ENCODE measurements at places on chromosomes 16 and 17.

DNA sequence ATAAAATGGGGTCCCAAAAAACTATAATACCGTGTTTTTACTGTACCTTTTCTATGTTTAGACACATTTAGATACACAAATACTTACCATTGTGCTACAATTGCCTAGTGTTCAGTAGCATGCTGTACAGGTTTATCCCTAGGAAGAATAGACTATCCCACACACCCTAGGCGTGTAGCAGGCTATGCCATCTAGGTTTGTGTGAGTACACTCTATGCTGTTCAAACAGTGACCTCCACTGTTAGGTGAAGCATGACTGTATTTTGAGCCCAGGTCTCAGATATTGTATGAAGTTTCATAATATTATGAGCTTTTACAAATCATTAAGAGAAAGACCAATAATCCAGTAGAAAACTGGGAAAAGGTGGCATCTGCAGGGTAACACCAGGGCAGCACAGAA, 23.6 kb downstream of the MILR1 start:
- H3K27ac ChIP-seq, result no peak overlapping the region
- no peak overlapping the region for H3K4me3 ChIP-seq
- no peaks in the 10 kb centered on the region for H3K36me3 ChIP-seq
- peaks cover 7% of the 10 kb centered on the region for H3K4me1 ChIP-seq

DNA sequence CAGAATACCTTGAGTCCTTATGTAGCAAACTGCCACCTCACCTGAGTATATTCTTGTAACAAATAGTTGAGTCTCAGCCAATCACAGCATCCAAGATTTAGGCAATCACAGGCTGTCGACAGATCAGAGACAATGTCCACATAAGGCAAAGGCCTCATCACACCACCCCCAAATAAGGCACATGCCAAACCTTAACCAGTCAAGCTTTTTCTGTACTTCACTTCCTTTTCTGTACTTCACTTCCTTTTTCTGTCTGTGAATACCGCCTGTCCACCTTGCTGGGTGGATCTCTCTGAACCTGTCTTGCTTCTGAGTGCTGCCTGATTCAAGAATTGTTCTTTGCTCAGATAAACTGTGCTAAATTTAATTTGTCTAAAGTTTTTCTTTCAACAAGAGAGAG, 210.4 kb upstream of the N4BP1 start:
- H3K4me1 ChIP-seq, result no peaks in the 10 kb centered on the region
- H3K4me3 ChIP-seq, result no peak overlapping the region
- no peak for DNase-seq
- no peaks in the 10 kb centered on the region for H3K36me3 ChIP-seq

- H3K4me3 ChIP-seq, result no peak overlapping the region
- peak overlapping the region; percentile 4 for H3K27ac ChIP-seq
- no peaks in the 10 kb centered on the region for H3K27me3 ChIP-seq
- DNase-seq, result peak; percentile 98
Measured at GRCh38 chr17:1590029-1590746, 27.6 kb upstream of the PITPNA start.

- H3K27ac ChIP-seq, result no peak overlapping the region
- H3K27me3 ChIP-seq, result no peaks in the 10 kb centered on the region
- DNase-seq, result peak; percentile 62
- H3K36me3 ChIP-seq, result peaks cover 5% of the 10 kb centered on the region
- no peaks in the 10 kb centered on the region for H3K4me1 ChIP-seq
Measured at GRCh38 chr16:71648921-71649320, 22.9 kb downstream of the MARVELD3 start.

- peak overlapping the region; percentile 23 for H3K4me3 ChIP-seq
- H3K27me3 ChIP-seq, result peaks cover 4% of the 10 kb centered on the region
- no peak overlapping the region for H3K27ac ChIP-seq
Measured at GRCh38 chr16:67431775-67432505, 1.0 kb downstream of the HSD11B2 start.

- H3K4me1 ChIP-seq, result no peaks in the 10 kb centered on the region
- no peaks in the 10 kb centered on the region for H3K27me3 ChIP-seq
- no peak overlapping the region for H3K4me3 ChIP-seq
- no peak for DNase-seq
- no peaks in the 10 kb centered on the region for H3K36me3 ChIP-seq
Measured at GRCh38 chr17:40608061-40608581, 39.5 kb downstream of the SMARCE1 start.

- no peak overlapping the region for H3K4me3 ChIP-seq
- H3K27ac ChIP-seq, result peak overlapping the region; percentile 58
- H3K36me3 ChIP-seq, result no peaks in the 10 kb centered on the region
- no peaks in the 10 kb centered on the region for H3K27me3 ChIP-seq
- peak; percentile 96 for DNase-seq
Measured at GRCh38 chr17:41793784-41794539, 7.5 kb upstream of the JUP start.

DNA sequence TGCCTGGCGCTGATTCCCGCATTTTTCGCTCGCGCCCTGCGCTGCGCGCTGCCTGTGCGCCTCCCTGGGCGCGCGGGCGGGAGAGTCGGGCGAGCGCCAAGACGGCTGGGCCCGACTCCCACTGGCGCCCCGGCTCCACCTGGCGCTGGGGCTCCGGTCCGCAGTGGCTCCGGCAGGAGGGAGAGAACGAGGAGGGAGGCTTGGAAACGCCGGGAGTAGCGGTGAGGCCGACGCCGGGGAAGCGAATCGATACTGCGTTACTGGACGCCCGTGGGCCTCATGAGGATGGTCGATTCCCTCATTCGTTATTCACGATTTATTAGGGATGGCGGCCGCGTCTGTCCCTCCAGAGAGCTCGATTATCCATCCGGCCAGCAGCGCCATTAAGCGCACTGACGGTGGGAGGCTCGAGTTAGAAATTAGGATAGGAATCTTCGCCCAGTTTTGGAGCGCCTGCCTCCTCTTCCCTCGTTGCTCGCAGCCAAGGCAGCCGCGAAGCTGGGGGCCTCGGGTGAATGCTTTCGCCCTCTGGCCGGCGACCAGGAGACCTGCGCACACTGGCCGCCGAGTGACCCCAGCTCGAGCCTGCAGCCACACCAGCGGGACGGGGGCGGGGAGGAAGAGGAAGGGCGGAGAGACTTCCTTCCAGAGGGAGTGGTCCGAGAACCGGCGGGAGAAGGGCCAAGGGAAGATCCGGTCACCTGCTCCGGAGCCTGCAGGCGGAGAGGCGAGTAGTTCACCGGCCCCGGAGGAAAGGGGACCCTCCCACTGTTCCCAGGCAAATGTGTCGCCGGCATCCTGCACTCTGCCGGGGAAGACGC, 1.3 kb upstream of the PCGF2 start:
- H3K27me3 ChIP-seq, result no peaks in the 10 kb centered on the region
- peak; percentile 89 for DNase-seq
- H3K36me3 ChIP-seq, result no peaks in the 10 kb centered on the region
- H3K27ac ChIP-seq, result peak overlapping the region; percentile 49
- H3K4me1 ChIP-seq, result peaks cover 19% of the 10 kb centered on the region

All from mesendoderm (in vitro differentiated cells).